HCT116 (cell line): ENCODE measurements at places on chromosomes 5 and 9.
A peak's percentile ranks its signal among the peaks of the same experiment; 100 is the strongest.

DNA sequence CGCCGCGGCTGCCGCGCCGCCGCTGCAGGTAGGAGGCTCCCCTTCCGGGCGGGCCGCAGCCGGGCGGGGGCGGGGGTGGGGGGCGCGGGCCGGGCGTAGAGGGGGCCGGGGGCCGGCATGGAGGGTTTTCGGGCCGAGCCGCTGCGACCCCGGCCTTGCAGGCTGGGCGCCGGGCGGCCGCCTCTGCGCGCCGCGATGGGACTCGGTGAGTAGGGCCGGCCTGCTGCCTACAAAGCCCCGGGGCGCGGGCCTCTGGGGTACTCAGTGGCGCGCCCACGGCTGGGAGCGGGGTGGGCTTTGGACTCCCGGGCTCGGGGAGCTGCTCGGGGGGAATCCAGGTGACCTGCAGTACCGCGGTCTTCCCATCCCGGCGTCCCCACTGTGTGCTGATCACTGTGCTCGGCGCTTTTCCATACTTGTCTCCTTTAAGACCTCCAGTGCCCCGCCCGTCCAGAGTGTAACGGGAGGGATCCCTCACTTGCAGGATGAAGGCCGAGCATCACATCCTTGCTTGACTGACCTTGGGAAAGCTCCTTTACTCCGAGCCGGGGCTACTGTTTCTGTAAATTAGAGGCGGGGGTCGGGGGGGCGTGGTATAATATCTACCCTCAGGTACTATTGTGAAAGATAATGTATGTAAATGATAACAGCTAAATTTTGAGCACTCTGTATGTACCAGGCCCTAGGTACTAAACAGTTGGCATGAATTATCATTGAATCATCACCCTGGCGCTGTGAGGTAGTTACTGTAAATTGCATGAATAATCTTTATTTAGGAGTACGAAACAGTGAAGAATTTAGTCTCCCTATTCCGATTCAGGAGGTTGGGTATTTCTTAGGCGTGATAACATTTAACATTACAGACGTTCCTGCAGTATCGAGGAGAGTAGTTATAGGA, 672 bp downstream of the MSANTD3 start:
- peak; percentile 35 for DNase-seq

DNA sequence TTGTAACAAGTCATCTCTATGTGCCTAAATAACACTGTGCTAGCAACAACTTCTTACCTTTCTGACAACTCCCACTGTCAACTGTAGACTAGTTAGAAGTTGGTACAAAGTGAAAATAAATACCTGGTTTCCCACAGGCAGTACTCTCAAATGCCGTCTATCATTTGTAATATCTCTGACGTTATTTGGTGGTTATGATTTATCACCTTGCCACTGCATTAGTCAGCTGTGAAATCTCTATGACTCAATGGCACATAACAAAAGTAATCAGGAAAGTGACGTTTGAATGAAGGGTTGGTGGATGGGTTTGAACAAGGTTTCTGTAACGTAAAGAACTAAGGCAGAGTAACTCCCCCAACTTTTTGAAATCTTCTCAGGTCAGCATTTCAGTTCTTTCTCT, 592.3 kb downstream of the MAT2B start:
- DNase-seq = no peak

DNA sequence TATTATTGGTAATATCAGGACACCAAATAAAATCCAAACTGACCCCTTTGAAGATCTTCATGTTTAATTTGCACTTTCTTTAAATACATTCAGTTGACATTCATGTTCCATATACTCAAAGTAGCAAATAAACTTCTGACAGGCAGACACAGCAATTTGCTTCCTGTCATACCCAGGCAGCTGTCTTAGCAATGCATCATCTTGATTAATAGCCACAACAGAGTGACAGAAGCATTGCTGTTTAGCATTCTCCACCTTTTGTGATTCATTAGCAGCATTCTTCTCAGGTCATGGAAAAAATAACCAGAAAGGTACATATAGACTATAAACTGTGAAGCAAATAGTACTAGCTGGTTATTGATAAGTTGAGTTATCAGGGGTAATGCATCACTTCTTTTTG, 366.8 kb downstream of the CYLC2 start:
- no peak for DNase-seq

DNA sequence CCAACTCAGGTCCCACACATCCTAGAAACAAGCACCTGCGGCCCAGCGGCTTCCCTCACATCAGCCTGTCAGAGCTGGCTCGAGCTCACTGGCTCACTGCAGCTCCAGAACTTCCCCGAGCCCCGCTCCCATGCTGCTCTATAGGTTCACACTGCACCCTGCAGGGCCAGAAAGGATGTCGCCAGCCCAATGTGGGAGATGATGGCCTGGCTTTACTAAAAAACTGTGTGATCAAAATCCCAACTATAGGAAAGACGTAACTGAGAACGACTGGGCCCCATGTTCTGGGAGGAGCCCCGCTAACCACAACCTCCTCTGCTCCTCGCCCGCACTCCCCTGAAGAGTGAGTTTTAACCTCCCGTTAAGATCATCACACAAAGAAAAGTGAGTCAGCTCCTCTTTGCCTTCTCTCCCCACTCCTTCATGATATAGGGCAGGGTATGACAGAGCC, 4.6 kb downstream of the SURF4 start:
- DNase-seq = no peak

DNA sequence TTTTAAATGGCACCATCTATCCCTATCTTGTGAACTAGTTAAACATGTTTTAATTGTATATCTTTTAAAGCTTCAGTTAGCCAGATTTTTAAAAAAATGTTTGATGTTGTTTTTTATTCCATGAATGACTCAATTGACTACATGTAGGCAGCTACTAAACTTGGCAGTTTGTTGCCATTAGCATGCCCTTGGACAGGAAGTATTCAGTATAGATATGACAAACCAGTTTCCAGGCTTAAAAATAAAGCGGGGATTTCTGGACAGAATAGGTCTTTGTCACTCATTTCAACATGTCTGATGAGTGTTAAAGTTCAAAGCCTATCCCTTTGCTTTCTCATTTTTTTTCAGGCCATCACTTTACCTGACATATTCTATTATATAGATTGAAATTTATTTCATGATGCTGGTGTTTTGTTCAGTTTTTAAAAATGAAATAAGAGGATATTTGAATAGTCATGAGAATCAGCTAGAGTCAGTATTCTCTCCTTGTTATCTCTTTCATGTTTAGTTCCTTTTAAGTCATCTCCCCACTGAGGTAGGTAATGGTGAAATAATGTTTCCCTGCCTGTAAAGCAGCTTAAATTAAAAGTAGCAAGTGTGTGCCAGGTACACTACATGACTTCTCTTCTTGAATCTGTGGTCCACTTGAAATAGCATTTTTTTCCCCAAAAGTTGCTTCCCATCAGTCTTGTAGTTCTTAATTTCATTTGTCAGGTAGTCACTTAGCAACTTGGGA, 11.9 kb downstream of the TNFAIP8 start:
- DNase-seq = no peak

- no peak for DNase-seq
Measured at GRCh38 chr9:94174164-94174563, 84.9 kb upstream of the ZNF169 start.

DNA sequence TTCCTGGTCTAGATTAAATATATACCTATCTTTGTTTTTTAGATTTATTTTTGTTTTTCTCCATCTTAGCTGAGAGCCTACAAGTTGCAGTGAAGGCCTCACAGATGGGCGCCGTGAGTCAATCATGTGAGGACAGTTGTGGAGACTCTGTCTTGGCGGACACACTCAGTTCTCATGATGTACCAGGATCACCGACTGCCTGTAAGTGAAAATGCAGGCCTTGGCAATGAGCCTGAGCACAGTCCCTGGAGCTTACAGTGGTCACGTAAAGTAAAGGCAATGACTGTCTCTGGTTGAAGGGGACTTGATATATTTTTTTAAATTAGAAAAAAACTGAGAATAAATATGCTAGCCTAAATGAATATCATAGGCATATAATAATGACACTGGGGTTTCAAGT, 271.9 kb downstream of the ARHGEF28 start:
- no peak for DNase-seq

DNA sequence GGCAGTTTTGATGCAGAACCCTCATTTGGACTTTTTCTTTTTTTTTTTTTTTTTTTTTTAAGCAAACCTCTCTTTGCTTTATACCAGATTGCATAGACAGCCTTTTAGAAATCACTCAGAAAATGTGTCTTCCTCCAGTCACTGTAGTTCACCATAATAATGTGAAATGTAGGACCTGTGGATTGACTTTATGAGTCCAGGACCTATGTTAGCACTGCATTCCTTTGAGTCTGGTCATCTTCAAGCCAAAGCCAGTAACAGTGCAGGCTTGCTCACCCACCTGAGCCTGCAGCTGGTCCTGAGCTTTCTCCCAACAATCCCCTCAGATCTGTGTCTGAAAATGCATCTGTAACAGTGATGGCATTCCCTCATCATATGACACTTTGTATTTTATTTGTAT, 110.7 kb upstream of the NFIL3 start:
- no peak for DNase-seq

GRCh38 chr9:70639853-70640814, 225.7 kb upstream of the KLF9 start:
- DNase-seq = peak; percentile 22

- DNase-seq = no peak
Measured at GRCh38 chr5:132608107-132608506, 49.9 kb upstream of the IL13 start.

GRCh38 chr5:22372376-22372775, 480.8 kb downstream of the CDH12 start:
- no peak for DNase-seq

- no peak for DNase-seq
Measured at GRCh38 chr5:168752416-168753190, 173.4 kb upstream of the PANK3 start.
